ENCODE measurements at places on chromosomes 4 and X.

- no peak for DNase-seq
These were observed 320.0 kb downstream of the IDS start for GRCh38 chrX:149185087-149185486.

- no peak for DNase-seq
These were observed 7.6 kb upstream of the USP53 start for GRCh38 chr4:119204916-119205315.

- DNase-seq = no peak
These were observed 21.1 kb downstream of the FLNA start for GRCh38 chrX:154353172-154353843.

GRCh38 chr4:52548818-52549570 is 110.1 kb downstream of the USP46 start:
- no peak for DNase-seq

GRCh38 chr4:20248155-20248558 is 3.5 kb upstream of the SLIT2 start:
- DNase-seq = peak; percentile 17

GRCh38 chr4:20178902-20179576 is 72.7 kb upstream of the SLIT2 start:
- no peak for DNase-seq

GRCh38 chr4:89411539-89412309 is 104.1 kb upstream of the GPRIN3 start:
- DNase-seq = no peak

GRCh38 chr4:128709268-128709667 is 100.2 kb upstream of the JADE1 start:
- no peak for DNase-seq
